ENCODE measurements at places on chromosomes 4 and X.

- DNase-seq, result no peak
Measured at GRCh38 chr4:48247142-48247877, 22.3 kb downstream of the TEC start.

DNA sequence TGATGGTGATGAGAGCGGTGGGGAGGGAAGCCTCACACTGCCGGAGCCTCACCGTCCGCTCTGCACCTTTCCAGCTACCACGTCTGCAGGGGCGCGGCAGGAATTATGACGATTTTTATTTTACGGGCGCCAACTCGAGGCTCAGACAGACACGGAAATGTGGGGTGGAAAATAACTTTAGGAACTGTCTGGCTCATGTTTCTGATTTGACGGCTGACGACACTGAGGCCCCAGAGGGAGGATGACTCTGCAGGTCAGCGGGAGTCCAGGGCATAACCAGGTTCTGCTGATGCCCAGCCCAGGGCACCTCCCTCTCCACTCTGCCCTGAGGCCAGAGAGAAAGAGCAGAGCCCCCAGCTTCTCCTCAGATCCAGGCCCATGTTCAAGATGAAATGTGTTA, 43.9 kb downstream of the C4orf50 start:
- DNase-seq, result no peak

- DNase-seq, result no peak
Measured at GRCh38 chr4:137393044-137393443, 139.2 kb downstream of the PCDH18 start.

GRCh38 chr4:76666944-76667532, 230.9 kb downstream of the SOWAHB start:
- no peak for DNase-seq

DNA sequence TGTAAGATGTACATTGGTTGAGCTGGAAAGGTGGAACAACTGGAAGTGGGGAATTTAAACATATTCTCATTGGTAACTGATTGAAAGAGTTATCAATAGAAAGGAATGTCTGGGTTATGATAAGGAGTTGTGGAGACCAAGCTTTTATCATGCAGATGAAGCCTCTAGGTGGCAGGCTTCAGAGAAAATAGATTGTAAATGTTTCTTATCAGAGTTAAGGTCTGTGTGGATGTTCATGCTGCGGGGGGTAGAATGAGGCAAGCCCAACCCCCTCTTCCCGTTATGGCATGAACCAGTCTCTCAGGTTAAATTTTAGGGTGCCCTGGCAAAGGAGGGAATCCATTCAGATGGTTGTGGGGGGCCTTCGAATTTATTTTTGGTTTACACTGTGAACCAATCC, 16.0 kb downstream of the ARSD start:
- no peak for DNase-seq

- DNase-seq, result no peak
Measured at GRCh38 chr4:2451036-2451520, 17.8 kb upstream of the RNF4 start.

DNA sequence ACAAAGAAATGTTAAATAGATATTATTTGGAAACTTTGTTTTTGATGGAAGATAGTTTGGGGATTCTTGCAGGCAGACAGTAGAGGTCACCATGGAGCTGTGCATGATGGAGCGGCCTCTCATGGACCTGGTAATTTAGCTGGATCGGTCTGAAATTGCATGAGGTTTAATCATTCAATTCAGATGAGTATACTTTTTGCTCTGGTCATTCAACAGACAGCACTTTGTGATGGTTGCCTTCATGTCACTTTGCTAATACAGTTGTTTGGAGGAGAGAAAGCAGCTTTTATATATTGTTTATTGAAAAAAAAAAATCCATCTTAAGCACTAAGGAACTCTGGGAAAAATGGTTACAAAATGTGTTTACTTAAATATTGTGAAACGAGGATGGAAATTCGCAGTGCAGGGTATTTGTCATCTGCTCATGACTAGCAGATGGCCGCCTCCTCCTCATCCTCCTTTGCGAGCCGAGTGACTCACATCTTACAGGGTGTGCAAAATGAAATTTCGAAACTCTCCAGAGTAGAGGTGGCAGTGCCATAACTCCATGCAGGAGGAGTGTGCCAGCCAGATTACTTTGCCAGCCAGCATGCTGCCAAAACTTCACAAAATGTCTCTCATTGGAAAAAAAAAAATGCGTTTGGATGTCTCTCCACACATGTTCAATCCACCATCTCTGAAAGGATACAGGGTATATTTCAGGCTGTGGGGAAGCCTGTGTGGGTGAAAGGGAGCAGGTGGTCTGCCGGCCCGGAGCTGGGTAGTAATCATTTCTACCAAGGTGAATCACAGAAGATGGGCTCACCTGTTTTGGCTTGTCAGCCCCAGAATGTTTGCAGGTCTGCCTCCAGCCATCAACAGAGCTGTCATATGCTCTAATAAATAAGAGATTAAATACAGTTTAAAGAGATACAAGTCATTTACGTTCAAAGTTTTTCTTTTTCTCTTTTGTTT, 314.9 kb upstream of the DIPK2B start:
- no peak for DNase-seq

Data from activated naive CD4-positive, alpha-beta T cell treated with anti-CD3 and anti-CD28 coated beads, Interleukin-2, amount 50 U/mL, for 72 hours (primary cell).